SHP77 treated with DMSO at 0.1 percent for 48 hours (cell line): ENCODE measurements at places on chromosomes 16 and 17.
A peak's percentile ranks its signal among the peaks of the same experiment; 100 is the strongest.

- peak; percentile 14 for DNase-seq
Measured at GRCh38 chr17:43393944-43394482, 4.8 kb upstream of the ARL4D start.

DNA sequence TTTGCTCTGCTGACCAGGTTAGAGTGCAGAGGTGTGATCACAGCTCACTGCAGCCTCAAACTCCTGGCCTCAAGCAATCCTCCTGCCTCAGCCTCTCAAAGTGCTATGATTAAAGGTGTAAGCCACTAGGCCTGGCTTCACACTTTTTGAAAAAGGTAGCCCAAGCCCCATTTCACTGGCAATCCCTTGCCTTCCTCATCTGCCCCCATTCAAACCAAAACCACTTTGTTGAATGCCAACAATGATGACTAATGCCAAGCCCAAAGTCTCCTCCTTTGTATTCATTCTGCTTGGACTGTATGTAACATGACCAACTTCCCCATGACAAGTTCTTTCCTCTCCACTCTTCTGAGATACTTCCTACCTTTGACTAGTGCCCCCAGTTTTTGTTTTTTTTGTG, 33.1 kb downstream of the N4BP1 start:
- no peak for DNase-seq

- no peak for DNase-seq
Measured at GRCh38 chr17:4375039-4375748, 8.7 kb upstream of the UBE2G1 start.

DNA sequence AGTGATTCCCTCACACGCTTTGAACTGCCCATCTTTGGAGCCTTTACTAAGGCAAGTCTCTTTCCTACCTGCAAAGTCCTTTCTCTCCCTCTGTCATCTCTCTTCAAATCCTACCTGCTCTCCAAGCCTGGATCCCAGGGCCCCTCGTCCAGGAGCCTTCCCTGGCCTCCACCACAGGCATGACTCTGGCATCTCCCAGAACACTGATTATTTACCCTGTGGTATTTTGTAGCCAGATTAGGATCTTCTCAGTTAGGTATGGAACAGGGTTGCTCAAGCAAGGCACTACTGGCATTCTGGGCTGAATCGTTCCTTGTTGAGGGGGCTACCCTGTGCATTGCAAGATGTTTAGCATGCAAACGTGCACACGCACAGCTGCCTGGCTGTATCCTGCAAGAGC, 31.9 kb upstream of the POLR3E start:
- DNase-seq = no peak
